ENCODE measurements at places on chromosomes 12 and 14.

DNA sequence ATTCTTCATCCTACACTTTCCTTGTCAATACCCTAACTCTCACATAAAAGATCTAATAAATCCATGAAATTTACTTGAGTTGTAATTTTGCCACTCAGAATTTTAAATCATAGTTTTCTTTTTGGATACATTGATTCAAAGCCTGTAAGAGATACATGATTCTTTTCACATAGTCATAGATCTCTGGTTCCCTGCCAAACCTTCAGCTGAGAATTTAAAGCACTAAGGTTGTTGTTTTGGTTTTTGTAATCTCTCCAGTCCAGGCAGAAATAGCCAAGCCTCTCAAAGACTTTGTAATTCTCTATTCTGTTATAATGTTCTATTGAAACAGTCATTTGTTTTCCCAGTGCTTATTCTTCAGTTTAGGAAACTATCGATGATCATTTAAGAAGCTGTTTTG is 273.9 kb downstream of the TRHDE start:
- DNase-seq: no peak

GRCh38 chr14:94574336-94574735 is 6.9 kb upstream of the SERPINA5 start:
- DNase-seq: no peak

DNA sequence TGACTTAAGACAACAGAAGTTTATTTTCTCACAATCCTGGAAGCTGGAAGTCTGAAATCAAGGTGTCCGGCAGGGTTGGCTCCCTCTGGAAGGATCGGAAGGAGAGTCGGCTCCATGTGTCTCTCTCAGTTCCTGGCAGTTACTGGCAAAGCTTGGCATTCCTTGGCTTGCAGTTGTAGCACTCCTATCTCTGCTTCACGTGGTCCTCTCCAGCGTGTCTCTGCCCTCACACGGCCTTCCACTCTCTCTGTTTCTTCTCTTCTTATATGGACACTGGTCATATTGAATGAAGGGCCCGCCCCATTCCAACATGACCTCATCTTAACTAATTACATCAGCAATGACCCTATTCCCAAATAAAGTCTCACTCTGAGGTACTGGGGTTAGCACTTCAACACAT is 60.1 kb upstream of the TUNAR start:
- no peak for DNase-seq

DNA sequence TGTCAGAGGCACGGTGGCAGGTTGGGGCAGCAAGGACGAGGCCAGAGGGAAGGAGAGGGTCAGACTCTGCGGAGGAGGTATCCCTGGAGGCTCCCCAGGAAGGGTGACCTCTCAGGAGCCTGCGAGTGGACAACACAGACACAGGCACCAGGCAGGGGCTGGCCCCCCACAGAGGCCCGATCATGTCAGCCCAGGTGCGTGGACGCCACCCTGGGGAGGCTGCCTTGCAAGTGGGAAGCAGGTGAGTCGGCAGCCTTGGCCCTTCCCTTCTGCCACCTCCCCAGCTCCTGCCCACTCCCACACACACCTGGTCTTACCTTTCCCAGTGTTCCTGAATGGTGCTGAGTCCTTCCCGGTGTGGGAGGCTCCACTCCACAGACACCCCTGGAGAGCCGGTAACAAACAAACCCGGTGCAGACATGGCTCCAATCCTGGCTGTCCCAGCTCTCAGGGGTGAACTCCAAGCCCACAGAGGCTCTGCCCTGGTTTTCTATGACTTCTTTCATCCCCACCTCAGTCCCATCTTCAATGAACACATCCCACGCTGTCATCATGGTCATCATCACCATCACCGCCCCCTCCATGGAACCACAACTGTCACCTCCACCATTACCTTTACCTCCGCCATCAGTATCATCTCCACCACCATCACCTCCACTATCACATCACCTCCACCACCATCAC is 5.2 kb downstream of the ZBTB42 start:
- peak; percentile 32 for DNase-seq

GRCh38 chr14:95025218-95025617 is 132.1 kb downstream of the DICER1 start:
- no peak for DNase-seq

DNA sequence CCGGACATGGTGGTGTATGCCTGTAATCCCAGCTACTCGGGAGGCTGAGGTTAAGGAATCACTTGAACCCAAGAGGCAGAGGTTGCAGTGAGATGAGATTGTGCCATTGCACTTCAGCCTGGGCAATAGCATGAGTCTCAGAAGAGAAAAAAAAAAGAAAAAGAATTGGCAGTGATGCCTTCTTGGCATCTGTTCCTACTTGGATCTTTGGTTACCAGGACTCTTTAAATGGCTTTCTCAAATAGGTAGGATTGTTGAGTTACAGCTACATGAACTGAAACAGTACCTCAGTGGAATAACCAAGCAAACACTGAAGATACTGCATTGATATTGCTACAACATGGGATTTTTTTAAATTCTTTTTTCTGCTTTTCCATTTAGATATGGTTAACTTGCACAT is 136.8 kb downstream of the SAMD4A start:
- DNase-seq: no peak

GRCh38 chr14:65704437-65704836 is 291.9 kb downstream of the FUT8 start:
- DNase-seq: no peak

DNA sequence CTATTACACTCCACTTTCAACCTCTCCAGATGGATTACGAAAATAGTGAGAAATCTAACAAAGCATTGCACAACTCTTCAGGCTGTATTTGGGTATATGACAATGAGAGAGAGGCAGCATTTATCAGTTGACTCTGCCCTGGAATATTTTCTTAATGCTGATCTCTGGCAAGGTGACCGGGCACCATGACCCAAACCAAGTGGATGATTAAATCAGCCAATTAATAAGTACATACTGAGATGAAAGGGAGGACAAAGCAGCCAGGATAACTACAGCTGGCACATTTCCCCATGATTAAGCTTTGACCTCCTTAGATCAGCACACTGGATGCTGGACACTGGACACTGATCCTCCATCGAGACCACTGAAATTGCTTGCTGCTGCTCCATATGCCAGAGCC is 218.2 kb downstream of the ASCL1 start:
- DNase-seq: no peak

DNA sequence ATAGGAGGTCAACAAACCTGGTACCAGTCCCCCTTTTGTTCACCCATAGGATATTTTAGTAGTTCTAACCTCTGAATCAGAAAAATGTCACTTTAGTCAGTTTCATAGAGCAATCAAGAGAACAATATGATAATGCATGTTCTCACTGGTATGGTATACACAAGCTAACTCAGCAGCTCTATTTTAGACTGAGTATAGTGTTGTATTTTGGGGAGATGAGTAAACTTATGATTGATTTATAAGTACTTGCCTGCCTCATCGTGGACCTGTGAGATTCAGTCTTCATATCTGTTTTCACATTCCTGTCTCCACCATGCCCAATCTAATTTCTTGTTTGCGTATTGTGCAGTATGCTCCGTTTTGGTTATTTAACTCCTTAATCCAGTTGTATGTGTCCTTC is 20.9 kb downstream of the COX16 start:
- no peak for DNase-seq

DNA sequence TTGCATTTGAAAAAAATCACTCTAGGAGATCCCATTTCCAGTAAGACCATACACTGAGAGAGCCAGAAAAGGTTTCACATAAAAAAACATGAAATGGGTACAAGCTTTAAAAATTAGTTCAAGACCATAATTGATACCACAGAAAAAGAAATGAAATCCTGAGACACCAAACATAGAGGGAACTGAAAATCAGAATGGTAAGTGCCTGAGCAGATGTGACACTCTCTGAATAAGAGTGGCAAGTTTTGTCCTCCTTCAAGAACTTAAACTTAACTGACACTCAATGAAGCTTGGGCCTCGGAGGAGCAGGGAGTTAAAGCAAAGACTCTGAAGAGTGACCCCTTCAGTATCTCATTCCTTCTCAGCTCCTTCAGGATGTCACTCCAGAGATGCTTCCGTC is 23.2 kb upstream of the PTGDR start:
- DNase-seq: no peak

DNA sequence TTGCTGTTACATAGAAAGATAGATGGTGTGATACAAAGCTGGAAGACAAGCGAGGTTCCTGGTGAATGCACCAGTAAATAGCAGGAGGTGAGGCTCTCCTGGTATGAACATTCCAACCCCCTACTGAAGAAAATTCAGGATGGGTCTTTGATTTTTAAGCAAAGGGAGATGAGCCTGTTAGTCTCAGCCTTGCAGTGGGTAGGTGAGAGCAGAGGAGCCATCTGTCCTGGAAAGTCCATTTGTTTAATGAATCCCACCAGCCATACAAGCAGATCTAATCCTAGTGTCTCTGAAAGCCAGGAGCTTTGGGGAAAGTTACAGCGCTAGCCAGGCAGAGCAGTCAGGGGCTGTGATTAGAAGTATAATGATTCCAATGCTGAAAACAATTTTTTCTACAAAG is 234.8 kb upstream of the FOXN3 start:
- no peak for DNase-seq

DNA sequence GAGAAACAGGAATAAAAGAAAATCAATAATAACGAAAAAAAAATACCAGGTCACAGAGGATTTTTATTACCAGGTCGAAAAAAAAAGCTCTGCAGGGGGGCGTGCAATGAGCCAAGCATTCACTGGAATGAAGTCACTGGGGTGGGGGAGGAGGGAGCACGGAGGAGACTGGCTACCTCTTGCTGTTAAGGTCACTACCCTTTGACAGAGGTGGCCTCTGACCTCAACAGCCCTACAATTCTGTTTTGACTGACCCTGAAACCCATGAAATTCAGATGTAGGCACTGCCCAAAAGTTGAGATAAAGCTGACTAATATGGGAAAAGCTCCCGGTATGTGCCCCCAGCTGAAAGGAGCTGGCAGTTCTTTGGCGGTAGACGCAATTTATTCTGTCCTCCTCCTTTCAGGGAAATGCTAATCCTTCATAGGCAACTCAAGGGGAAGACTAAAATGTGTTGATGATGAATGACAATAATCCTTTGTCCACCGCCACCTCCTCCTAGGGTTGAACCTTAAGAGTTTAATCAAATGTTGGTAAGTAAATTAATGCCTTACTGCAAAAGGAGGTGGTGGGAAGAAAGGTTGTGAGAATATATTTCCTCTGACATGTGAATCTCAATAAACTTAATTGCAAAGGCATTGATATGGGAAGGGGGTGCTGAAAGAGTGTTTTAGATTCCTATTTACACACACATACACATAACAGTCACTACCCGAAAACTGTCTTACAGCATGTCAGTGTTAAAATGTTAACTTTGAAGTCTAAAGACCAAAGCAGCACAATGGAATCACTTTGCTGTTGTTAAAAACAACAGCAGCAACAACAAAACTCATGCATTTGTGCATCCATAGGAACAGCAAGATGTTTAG is 6.3 kb upstream of the RIC8B start:
- DNase-seq: no peak

- DNase-seq: no peak
These were observed 169.2 kb downstream of the APAF1 start for GRCh38 chr12:98814254-98814653.

- DNase-seq: no peak
These were observed 26.6 kb downstream of the NUP37 start for GRCh38 chr12:102093319-102093718.

DNA sequence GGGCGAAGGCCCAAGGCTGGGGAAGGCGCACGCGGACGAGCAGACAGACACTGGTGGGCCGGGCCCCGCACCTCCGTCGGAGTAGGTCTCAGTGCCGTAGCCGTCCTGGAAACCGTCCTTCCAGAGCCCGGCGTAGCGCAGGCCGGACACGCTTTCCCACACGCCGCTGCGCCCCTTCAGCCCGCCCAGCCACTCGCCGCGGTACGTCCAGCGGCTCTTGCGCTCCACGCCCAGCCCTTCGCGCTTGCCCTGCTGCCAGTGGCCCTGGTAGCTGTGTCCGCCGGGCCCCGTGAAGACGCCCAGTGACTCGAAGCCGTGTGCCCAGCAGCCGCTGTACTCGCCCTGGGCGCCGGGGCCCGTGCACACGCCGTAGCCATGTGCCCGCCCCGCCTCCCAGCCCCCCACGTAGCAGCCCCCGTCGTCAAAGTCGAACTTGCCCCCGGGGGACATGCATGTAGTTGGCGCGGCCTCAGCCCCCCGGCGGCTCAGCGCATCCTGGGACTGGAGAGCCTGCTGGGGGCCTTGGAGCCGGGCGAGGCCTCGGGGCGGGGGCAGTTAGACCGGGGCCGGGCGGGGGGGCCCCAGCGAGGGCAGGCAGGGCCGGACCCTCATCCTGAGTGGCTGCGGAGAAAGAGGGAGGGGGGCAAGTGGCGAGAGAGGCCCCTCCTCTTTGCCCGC is 1.4 kb downstream of the JPH4 start:
- DNase-seq: no peak

DNA sequence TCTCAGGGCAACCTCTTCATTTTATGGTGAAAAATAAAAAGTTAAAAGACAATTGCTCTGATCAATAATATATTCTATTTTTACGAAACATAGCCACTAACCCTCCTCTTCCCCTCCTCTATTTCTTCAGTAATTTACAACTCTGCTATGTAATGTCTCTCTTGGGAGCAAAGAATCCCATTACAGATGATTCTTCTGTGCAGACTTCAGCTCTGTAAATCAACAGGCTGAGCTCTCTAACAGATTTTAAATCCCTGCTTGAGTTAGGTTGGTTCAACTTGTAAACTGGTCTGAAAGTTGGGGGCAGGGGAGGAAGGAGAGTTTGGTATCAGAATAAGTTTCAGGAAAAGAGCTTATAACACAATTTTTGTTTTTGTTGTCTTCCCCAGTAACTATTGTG is 151.0 kb downstream of the SLC25A21 start:
- no peak for DNase-seq

DNA sequence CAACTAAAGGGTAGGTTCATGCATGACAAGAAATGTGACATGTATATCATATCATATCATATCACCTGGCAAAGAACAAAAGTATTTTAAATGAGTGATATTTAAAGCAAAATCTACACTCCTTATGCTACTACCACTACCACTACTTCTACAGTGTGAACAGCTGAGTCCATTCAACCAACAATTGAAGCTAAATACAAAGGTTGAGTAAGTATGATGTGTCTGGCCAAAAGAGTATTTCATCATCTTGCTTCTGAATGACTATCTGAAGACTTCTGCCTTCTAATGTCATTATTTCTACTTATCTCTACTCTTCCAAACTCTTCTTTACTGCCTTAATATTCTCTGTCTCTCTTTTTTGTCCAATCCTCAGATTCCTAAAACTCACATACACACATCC is 292.6 kb upstream of the CAND1 start:
- DNase-seq: no peak

DNA sequence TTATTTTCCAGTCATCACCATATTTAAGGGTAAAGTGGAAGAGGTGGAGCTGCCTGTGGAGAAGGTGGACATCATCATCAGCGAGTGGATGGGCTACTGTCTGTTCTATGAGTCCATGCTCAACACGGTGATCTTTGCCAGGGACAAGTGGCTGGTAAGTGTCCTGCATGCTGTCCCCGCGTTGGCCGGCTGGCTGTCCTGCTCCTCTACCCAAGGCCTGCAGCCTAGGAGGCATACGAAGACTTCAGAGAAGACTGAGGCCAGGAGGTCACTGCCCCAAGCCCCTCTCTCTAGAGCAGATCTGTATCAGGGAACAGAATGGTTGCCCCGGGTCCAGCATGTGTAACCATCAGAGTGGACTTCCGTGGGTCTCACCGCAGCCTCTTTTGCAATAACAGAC is 77.7 kb downstream of the PRMT8 start:
- DNase-seq: no peak
